ENCODE measurements at places on chromosomes 3 and 15. TPM values are rescaled to one million over a fixed set of nuclear protein-coding genes. Genes with fewer than 3 reads are reported as not detected.

BFSP2 gene
- not detected for total RNA-seq

STRIT1 gene
- not detected for total RNA-seq

GPR87 gene
- total RNA-seq: 121 TPM

GOLGA6L7 gene
- not detected for total RNA-seq

SNX22 gene
- total RNA-seq: under 0.01 TPM

SST gene
- not detected for total RNA-seq

LYSMD2 gene
- total RNA-seq: 8.0 TPM

EAF2 gene
- total RNA-seq: 4.2 TPM

TMCC1 gene
- total RNA-seq: 31.6 TPM

GOLGA8G gene
- 0.07 TPM for total RNA-seq

APOD gene
- 0.34 TPM for total RNA-seq

KBTBD13 gene
- total RNA-seq: not detected

CNTN6 gene
- total RNA-seq: not detected

PAQR5 gene
- total RNA-seq: 0.68 TPM

DAG1 gene
- 71.6 TPM for total RNA-seq

C3orf22 gene
- total RNA-seq: not detected

RTP3 gene
- not detected for total RNA-seq

PLA1A gene
- total RNA-seq: 0.14 TPM

RPL14 gene
- total RNA-seq: 541 TPM

IQCF5 gene
- total RNA-seq: not detected

IL17RE gene
- 1.4 TPM for total RNA-seq

DTWD1 gene
- 14.4 TPM for total RNA-seq

PAK6 gene
- 20.3 TPM for total RNA-seq
